ENCODE measurements at places on chromosomes 4 and X.

DNA sequence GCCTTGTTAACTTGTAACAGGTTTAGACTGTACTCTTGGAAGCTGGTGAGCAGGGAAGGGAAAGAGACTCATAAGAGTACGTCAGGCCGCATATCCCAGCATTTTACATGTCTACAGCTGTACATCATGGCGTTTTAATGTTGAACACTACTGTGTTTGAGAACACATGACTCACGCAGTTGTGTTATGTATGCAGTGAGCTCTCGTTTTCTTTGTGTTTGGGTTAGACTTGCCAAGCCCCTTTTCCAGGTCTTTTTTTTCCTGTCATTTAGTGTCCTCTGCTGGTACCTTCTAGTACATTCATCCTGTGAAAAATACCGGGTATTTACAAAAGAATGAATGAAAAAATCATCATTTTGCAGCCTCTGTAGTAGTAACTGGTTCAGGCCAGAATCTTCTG is 35.3 kb downstream of the SMS start:
- DNase-seq = peak; percentile 77

GRCh38 chr4:70778888-70779422 is 57.2 kb downstream of the RUFY3 start:
- no peak for DNase-seq

DNA sequence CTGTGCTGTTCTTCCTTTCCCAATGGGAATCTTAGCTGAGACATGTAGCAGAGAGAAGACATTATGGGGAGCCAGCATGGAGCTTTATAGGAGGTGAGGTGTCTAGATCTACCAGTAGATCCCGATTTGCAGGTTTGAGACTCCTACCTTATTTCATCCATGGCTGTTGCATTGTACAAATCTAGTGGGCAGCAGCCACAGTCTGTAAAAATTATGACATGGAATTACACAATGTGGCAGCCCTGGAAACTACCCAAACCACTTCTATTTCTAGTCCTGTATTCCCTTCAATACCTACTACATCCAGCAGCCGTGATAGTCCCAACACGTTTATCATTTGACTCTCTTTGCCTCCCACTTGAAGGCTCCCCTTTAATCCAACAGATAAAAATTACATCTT is 8.1 kb downstream of the ATP7A start:
- no peak for DNase-seq

- no peak for DNase-seq
Measured at GRCh38 chr4:10893395-10893794, 208.8 kb upstream of the CLNK start.

DNA sequence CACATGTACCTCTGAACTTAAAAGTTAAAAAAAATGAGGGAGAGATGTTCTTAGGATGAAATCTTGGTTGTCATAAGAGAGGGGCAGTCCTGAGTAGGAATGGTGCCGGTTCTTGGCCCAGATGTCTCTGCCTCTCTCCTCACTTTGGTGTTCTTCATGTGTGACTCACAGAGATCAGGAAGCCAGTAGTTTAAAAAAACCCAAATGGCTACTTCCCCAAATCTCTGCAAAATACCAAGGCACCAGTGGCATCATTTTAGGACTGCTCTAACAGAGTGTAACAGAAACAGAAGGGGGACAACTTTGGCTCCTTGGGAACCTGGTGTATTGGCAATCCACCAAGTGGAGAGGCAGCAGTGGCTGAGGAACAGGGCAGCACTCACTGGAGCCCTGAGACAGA is 116.8 kb downstream of the SCD5 start:
- no peak for DNase-seq

DNA sequence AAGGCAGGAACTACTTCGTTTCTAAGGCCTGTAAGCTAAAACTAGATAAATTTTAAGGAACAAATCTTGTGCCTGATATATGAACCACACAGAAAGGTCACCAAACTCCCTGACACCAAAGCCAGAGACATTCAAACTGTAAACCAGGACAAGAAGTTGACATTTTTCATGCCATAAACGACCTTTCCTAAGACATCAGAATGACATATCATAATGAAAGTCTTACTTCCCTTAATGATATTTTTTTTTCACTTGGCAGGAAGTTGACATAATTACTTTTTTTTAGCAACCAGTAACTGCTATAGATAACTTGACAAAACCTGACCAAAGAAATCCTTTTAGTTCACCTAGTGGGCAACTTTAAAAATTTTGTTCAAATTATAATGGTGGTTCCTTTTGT is 231.5 kb upstream of the AGTR2 start:
- no peak for DNase-seq

DNA sequence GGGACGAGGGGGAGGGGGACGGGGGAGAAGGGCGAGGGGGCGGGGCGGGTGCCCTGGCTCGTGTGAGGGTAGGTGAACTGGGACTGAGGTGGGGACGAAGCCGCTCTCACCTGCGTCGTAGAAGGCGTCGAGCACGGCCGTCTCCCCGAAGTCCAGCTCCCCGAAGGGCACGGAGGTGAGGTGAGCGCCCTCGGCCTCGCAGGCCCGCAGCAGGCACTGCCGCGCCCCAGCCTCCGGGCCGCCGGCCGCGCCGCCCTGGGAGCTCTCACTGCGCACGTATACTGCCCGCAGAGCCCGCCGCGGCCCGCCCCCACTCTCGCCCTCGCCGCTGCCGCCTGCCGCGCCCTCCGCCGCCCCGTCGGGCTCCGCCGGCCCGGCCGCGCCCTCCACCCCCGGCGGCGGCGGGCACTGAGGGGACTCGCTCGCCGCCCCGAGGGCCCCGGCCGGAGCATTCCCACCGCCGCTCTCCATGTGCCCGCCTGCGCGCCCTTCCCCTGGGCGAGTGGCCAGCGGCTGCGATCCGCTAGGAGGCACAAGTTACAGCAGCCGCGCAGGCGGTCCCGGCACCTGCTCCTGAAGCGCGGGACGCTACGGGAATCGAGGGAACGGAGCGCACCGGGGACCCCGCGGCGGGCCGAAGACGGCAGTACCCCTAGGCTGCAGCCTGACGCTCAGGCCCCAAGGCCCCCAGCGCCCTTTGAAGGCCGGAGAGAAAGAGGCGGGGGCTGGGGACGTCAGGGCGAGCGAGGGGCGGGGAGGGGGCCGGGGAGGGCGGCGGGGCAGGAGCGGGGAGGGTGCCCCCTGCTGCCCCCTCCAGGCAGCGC is at the start of gene MAP3K15:
TSS of gene MAP3K15 (minus strand) at position 718 of the 824 bp plus-strand sequence. CDS start at position 471, 247 bp downstream.
- DNase-seq = peak; percentile 13

DNA sequence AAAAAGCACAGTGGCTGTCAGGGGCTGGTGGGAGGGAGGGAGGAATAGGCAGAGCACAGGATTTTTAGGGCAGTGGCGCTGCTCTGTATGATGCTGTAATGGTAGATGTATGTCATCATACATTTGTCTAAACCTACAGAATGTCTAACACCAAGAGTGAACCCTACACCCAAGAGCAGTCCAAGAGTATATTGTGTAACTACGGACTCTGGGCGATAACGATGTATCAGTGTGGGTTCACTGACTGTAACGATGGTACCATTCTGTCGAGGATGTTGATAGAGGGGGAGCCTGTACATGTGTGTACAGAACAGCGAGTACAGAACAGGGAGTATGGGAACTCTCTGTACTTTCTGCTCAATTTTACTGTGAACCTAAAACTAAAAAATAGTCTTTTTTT is 76.5 kb downstream of the HAUS3 start:
- DNase-seq = no peak

DNA sequence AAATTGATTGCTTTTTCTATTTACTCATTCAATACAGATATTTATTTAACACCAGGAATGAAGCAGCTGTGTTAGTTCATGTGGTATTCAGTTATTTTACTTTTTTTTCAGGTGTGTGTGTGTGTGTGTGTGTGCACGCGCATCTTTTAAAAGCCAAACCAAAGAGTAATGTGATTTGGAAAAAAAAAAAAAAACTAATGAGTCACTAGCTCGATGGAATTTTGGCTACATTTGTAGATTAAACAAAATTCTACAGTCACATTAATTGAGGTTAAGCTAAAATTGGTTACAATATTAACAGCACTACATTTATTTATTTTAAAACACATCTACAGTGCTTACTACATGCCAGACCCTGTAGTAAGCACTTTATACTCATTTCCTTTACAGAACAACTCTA is 66.8 kb downstream of the HHIP start:
- no peak for DNase-seq

DNA sequence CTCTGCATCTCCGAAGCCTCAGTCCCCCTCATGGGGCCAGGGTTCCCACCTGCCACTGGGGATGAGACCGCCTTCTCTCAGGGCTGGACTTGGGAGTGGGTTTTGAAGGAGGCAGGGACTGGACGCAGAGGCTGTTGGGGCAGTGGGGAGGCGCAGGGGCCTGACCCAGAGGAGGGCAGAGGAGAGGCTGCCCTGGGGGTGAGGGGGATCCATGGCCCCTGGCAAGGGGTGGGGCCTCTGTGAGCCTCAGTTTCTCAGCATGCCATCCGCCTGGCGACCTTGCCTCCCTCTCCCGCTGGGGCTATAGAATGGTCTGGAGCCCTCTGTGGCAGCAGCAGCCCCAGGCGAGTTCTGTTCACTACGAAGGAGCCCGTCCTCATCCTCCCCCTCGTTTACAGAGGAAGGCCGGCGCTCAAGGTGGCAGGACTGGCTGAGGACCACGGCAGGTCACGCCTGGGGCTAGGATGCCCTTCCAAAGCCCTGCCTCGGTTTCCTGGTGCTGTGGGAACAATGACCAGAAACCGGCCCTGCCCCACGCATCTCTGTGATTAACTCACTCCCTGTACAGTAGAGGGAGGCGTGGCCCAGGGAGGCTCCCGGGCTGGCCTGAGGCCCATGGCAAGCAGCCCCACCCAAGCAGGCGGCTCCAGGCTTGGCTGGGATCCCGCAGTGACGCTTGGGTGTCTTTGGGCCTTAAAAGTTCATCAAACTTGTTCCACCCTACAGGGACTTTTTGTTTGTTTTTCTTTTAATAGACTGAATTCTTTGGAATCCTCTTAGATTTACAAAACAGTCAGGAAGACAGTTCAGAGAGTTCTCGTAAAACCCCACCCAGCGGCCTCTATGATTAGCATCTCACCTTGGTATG is 16.0 kb upstream of the SH3TC1 start:
- DNase-seq = no peak

DNA sequence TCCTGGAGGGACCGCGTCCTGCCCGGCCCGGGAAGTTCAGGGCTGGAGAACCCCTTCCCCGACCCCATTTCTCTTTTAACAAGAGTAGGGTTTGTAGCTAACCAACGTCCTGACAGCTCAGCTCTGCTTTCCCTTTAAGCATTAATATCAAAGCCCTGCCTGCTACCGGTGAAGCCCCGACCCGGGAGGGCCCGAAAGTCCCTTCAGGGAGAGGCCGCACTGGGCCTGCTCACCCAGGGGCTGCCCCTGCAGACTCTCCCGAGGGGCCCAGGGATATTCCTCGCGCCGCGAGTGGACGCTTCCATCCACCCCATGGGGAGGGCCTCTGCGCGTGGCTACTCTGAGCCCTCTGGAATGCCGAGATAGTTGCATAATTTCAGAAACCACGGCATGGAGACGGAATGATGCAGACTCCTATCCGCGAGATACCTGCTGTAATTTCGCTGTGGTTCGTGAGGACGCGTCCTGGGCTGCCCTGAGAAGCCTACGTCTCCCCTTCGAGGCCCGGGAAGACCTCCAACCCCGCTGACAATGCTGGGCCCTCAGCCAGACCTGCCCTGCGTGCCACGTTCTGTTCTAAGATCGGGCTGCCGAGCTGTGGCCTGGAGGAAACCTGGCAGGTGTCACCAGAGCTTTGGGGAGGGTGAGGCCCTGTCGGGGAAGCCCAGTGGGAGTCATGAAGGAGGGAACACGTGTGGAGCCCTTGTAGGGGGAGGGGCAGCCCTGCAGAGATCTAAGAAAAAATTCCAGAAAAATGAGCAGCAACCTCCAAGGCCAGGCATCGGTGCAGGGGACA is 999 bp upstream of the CTBP1 start:
- peak; percentile 22 for DNase-seq

DNA sequence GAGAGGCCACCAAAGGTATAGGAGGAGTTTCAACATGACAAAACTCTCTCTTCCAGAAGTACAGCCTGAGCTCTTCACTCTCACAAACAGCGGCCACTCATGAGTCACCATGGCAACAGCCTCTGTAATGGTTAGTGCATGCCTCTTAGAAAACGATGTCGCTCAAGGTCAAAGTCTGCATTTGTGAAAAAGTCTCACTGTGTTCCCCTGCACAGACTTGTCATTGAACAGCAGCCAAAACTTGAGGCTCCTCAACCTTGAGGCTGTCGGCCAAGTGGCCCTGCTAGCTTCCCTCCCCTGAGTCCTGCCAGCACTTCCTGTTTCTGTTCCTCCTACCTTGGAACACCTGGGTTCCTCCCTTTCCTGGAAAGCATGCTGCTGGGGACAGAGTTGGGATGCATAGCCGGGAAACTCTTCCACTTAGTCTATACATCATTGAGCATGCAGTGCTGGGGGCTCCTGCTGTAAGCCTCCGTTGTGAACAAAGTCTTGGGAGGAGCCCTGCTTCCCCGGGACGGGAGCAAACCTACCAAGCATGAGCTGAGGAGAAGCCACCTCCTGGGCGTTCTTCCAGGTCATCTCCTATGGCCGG is 66.6 kb downstream of the ING2 start:
- DNase-seq = peak; percentile 45

GRCh38 chr4:138301536-138301935 is 59.4 kb upstream of the SLC7A11 start:
- DNase-seq = no peak

GRCh38 chr4:65401083-65401482 is 269.2 kb downstream of the EPHA5 start:
- no peak for DNase-seq

DNA sequence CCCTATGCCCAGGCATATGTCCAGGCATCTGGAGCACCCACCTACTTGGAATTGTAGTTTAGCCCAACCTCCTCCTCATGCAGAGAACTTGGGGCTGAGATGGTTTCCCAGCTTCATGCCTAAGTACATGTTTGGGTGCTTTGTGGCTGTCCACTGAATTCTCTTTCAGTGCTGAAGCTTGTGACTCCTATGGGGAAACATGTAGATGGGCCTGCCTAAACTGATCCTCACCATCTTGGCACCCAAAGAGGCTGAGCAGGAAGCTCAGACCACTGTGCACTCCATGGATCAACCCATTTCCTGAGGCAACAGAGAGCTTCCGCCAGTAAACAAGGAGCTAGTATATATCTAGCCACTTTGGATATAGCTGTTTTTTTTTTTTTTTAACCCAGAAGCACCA is 2733.7 kb downstream of the PCDH7 start:
- no peak for DNase-seq

- DNase-seq = peak; percentile 15
Measured at GRCh38 chrX:107676559-107677378, 48.5 kb downstream of the PRPS1 start.
